ENCODE measurements at places on chromosomes 4 and X.

DNA sequence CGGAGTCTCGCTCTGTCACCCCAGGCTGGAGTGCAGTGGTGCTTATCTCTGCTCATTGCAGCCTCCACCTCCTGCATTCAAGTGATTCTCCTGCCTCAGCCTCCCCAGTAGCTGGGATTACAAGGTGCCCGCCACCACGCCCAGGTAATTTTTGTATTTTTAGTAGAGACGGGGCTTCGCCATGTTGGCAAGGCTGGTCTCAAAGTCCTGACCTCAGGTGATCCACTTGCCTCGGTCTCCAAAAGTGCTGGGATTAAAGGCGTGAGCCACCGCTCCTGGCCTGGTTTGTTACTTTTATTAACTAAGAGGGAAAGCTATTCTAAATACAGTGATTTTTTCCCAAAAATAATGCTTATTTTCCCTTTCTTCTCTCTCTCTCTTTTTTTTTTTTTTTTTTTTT is 866 bp upstream of the CENPE start:
- no peak for ATAC-seq

DNA sequence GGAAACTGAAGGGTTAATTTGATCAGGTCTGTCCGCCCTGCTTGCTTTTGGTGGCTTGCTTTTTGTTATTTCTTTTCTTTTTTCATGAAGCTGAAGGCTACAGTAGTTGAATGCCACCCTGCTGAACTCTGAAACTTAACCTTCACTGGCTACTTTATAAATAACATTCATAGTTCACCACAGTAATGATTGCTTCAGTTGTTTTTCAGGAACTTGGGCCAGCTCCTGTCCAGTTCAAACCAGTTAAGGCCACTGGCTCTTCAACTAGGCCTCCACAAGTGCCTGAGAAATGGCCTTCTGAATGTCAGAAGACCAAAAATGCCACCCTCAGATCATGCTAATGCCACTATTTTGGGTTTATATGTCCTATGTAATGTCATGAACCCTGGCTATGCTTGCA is 7.7 kb upstream of the ASB9 start:
- no peak for ATAC-seq

- no peak for ATAC-seq
Observed at GRCh38 chrX:17595456-17596035, 141.7 kb upstream of the SCML1 start.

GRCh38 chrX:56069299-56069931 is 162.7 kb upstream of the KLF8 start:
- ATAC-seq: no peak

DNA sequence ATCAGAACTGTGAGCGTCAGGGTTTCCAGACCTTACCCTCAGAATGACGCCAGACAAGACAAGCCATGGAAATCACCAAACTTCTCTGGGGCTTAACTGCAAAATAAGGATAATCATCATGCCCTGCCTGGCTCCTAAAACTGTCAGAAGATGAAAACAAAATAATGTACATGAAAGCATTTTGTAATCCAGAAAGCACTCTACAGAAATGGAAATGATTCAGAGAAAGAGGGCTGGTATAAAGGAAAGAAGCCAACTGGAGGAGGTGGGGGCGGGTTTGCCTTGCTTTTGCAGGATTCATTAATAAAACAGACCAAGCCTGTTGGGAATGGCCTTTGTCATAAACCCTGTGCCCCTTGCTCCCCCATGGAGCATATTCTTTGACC is 47.3 kb downstream of the SEPSECS start:
- ATAC-seq: no peak

DNA sequence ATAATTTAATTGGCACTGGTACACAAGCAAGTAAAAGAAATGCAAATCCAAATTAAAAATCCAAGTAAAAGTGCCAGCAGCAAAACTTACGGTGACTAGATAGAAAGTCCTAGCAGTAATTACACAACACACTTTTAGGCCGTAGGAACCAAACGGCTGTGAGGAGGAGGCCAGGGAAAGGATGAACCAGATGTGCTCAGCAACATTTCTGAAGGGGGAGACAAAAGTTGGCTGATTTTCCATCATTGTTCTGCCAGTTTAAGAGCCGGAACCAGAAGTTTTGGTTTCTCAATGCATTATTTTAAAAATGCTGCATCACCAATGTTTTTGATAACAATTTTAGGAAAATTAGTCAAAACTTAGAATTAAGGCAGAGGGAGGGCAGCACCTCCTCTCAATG is 68.7 kb upstream of the ENPP6 start:
- ATAC-seq: no peak

- no peak for ATAC-seq
Observed at GRCh38 chr4:145483514-145483913, 1.9 kb downstream of the SMAD1 start.

GRCh38 chr4:4810092-4810774 is 49.2 kb upstream of the MSX1 start:
- ATAC-seq: no peak

- no peak for ATAC-seq
Observed at GRCh38 chr4:38092701-38093100, 132.5 kb downstream of the PTTG2 start.

Measured in activated CD4-positive, CD25-positive, alpha-beta regulatory T cell treated with anti-CD3 and anti-CD28 coated beads, Interleukin-2, amount 50 U/mL, for 24 hours (primary cell).